NCI-H748 treated with DMSO at 0.1 percent for 48 hours (cell line): ENCODE measurements at places on chromosomes 1 and 21.

GRCh38 chr21:38489729-38490128 is 8.5 kb downstream of the ERG start:
- no peak for DNase-seq

- no peak for DNase-seq
These were observed 51.1 kb downstream of the SKI start for GRCh38 chr1:2279210-2279639.

GRCh38 chr1:1958071-1958541 is 39.0 kb upstream of the TMEM52 start:
- DNase-seq: no peak

- no peak for DNase-seq
These were observed 15.8 kb downstream of the SYNJ1 start for GRCh38 chr21:32712043-32712442.

GRCh38 chr1:58874757-58875755 is 91.2 kb upstream of the JUN start:
- DNase-seq: peak; percentile 91

- DNase-seq: no peak
These were observed 172.4 kb downstream of the USH2A start for GRCh38 chr1:216250861-216251260.

DNA sequence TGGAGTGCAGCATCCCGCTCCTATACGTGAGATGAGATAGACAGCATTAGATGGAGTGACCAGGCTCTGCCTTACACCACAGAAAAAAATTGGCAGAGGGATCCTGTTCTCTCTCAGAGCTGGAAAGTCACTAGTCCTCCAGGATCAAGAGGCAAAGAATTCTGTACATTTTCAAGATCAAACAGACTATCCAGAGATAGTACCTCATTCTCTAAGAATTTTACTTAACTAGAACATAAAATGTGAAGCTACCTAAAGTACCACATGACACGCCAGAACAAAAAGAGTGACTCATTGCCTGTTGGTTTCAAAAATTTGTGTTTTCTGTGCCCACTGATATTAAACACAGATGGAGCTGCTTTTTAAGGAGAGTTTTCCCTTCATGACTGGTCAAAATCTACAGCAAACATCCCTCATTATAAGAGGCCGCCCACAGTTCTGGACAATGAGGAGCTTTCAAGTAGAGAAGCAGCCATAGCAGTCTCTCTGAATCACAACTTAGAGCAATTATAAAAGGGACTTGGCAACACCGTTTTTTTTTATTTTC is 32.3 kb downstream of the CD160 start:
- no peak for DNase-seq

DNA sequence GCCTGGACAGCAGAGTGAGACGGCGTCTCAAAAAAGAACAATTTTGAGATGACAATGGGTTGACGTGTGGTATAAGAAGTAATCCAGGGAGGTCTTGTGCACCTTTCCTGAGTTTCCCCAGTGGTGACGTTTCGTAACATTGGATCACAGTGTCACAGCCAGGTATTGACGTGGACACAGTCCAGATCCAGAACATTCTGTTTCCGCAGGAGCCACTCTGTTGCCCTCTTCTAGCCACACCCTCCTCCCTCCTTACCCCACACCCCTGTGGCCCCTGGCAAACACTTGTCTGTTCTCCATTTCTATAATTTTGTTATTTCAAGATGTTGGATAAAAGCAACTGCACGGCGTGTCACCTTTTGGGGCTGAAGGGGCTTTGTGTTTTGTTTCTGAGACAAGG is 6.5 kb upstream of the TRAPPC10 start:
- no peak for DNase-seq

- DNase-seq: no peak
These were observed 79.1 kb upstream of the GPR88 start for GRCh38 chr1:100458661-100459357.

DNA sequence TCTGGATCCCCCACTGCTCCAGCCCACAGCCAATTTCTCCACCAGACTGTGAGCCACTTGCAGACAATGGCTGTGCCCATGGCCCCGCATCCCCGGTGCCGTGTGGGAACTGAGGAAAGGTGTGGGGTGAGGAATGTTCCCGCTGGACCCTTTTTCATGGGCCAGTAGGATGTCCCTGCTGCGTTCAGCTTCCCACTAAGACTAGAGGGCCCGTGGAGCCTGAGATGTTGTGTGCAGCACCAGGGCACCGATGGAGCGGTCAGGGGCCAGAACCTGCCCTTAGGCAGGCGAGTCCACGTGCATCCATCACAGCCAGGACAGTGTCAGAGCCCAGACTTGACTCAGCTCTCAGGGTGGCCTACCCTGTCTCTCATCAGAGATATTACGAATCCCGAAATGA is 105.7 kb upstream of the COL6A1 start:
- no peak for DNase-seq

DNA sequence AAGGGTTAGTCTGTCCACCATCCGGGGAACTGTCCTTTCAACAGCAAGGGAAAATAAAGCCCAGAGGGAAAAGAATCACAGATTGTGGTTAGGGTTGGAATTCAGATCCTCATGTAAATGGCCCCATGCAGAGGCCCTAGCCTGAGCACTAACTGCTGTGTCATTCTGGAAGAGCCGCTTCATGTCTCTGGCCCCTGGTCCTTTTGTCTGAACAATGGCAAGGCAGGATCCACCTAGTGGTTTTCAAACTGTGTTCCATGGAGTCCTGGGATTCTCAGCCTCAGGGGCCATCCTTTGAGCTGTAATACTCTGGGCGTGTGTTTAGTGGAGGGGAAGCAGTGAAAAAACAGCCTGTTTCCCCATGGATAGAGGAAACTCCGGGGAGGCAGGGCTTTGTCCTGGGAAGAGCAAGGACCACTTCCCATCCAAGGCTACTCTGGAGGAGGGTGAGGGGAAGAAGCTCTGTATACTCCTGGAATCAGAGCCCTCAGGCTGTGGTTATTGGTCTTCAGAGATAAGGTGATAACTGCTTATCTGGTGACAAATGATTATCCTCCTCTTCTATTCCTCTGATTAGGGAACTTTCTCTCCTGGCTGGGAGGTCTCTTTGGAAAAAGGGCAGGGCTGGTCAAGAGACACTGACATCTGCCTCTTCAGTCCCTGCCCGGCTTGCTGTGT is 19.2 kb downstream of the PAX7 start:
- DNase-seq: no peak

DNA sequence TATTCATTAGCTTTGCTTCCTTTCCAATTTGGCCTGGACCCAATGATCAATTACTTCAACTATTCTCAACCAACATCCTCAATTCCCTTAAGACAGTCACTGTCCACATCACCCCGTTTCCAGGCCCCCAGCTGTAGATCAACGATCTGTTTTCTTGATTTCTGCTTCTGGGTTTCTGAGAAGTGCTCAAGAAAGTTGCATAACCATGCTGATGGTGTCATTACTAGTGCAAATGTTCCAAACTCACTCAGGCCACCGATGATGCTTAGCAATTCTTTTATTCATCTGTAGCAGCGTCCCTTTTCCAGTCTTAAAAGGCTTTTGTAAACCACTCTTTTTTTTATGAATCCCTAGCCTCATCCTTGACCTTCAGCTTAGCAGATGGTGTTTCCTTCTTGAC is 155.8 kb upstream of the PTGFR start:
- DNase-seq: no peak

GRCh38 chr1:45557422-45557944 is 6.9 kb downstream of the AKR1A1 start:
- DNase-seq: no peak

DNA sequence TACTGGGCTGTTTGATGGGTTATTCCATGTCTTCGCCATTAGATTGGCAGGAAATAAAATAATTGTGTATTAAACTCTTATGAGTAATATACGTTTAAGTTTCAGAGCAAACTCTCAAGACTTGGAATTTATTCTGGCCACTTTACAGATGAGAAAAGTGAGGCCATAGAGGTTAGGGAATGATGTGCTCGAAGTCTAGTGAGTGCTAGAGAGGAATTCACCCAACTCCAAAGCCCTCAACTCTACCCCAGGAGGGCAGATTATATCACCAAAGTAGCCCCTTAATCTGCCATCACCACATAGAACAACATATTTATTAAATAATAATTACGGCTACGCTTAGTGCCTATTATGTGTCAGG is 440 bp upstream of the MUL1 start:
- no peak for DNase-seq

- DNase-seq: no peak
These were observed 33.0 kb downstream of the ZNF496 start for GRCh38 chr1:247298701-247299100.

DNA sequence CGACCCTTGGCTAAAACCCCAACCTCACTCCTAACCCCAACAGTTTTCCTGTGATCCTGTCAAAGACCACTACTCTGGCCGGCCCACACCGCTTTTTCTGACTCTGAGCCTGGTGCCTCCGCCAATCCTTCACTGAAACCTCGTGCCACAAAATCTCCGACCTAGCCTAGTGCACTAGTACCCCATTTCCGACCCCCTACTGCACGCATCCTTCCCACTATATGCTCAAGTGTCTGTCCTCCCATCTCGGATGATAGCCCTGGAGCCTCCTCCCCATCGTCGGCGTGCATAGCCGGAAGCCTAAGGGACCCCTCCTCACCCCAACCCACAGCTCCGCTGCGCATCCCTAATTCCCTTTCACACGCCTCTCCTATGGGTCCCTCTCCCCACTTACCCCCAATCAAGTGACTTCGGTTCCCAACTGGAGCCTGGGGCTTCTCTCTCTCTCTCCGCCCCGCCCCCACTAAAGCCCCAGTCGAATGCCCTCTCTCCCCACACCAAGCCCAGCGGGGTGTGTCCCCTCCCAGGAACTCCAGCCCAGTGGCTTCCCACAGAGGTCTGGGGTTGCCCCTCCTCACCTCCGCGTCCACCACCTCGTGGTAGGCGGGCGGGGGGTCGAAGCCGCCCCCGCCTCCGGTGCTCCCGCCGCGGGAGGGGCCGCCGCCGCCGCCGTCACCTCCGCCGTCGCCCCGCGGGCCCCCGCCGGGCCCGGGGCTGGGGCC is 791 bp downstream of the USP24 start:
- peak; percentile 31 for DNase-seq

DNA sequence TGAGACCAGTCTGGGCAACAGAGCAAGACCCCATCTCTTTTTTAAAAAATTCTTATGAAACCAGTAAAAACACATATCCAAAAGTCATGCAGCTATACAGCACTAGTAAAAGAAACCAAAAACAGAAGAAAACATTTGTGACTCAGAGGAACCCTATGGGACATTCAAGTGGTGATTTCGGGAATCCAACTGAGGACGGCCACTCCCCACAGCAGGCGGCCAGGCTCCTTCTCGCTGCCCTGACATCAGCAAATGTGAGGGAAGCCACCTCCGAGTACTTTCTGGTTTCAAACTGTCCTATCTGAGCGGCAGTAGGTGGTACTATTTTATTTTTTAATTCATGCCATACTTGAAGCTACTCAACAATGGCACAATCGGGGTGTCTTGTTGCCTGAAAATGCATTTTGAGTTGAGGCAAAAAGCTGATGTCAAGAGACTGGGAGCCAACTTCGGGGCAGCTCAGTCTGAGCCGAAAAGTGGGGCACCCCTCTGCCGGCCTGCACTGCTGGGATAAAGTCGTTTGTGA is 3.3 kb downstream of the SUMO3 start:
- DNase-seq: no peak

DNA sequence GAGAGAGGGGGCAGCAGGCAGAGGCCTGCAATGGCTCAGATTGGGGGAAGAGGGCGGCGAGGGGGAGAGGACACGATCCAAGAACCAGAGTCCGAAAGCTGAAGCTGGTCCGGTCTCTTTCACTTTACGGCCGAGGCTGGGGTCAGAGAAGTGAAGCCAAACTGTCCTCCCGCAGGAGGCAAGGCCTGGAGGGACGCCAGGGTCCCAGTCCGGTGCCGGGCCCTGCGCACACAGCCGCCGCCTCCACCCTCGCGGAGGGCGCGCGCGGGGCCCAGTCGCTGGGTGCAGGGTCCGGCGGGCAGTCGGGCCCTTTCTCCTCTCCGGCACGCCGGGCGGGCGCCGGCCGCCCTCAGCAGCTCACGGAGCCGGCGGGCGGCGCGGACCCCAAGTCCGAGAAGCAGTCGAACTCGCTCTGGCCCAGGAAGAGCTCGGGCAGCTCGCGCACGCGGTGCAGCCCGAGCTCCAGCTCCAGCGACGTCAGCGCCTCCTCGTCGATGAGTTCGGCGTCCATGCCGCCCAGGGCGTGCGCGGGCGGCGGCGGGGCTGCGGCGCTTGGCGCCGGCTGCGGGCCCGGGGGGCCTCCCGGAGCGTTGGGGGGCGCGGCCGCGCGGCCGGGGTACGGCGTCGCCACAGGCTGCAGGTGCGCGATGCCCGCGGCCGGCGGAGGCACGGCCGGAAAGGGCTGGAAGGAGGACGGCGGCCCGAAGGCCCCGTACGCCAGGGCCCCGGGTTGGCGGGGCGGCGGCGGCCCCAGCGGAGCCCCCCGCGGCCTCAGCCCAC is 749 bp downstream of the CITED4 start:
- peak; percentile 88 for DNase-seq

DNA sequence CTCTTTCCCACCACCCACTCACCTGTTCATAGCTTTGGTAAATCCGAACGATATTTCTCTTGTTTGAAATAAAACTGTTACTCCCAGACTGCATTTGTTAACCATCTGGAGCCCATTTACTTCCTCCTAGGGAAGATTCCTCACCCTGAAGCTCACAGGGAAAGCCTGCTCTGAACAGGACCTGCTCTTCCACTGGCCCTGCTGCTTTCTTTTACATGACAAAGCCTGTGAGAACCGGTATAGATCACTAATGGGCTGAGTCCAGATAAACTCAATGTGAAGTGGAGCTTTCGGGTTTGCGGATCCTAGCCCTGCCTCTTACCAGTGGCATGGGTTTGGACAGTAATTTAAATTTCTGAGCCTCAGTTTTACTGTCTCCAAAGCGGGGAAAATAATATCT is 45.2 kb downstream of the FAM163A start:
- no peak for DNase-seq

DNA sequence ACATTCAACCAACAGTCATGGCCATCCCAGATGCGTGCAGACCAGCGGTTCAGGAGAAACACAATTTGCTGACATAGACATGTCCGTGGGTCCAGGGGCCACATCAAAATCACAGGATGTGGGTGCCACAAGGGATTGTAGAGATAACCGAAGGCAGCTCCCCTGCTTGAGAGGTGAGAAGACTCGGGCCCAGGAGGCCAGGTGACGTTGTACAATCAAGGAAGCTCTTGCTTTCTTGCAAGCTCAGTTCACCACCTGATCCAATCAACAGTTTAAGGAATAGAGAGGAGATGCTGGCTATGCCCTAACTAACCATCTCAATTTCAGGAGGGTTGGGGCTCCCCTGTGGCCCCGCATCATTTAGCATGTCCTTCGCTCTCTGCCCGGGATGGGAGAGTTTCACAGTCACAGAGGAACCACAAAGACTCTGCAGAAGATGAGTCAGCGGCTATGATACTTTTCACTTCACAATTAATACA is 19.5 kb downstream of the UBASH3A start:
- no peak for DNase-seq

- no peak for DNase-seq
These were observed 15.6 kb downstream of the HLX start for GRCh38 chr1:220894924-220895256.

GRCh38 chr1:39562886-39563285 is 13.7 kb downstream of the PABPC4 start:
- no peak for DNase-seq

GRCh38 chr21:36716836-36717235 is 17.9 kb downstream of the SIM2 start:
- no peak for DNase-seq
